ENCODE measurements at places on chromosomes 4 and X. TPM values are rescaled to one million over a fixed set of nuclear protein-coding genes. Genes with fewer than 3 reads are reported as not detected.
A peak's percentile ranks its signal among the peaks of the same experiment; 100 is the strongest.

DNA sequence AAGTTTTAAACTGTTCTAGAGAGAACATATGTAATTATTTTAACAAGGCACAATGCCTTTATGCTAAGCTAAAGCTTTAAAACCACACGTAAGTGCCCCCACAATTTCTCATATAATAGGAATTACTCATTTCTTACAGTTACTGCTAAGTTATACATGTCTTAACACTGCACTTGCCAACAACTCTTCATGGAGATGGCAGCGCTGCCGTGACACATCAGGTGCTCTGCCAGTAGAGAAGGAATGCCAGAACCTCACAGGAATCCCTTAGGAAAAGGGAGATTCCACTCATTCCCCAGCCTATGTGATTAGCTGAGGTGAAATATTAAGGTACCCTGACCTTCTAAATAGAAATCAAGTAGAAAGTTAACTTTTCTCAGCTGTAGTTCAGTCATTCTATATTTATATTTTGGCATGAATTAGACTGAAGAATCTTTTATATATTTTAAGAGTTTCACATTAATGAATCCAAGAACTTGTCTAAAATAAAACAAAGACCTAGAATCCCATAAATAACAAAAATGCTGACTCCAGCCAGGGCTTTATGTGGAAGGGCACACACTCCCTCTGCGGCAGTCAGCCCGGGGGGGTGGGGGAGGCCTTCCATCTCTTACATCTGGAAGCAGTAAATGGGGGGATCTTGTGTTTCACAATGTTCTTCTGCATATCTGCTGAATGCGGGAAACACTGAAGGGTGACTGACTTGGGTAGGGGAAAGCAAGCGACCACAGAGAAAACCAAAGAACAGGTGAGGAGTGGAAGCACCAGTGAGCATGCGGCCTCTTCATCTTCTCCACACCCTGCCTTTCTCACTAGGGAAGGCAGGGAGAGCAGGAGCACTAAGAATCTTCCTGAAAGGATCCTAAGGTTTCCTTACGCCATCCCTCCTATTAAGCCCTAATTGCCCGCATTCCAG lies 23.7 kb downstream of the ACSL1 start:
- no peak for DNase-seq

GRCh38 chrX:68419975-68420374 lies 13.3 kb downstream of the OPHN1 start:
- DNase-seq = no peak

DNA sequence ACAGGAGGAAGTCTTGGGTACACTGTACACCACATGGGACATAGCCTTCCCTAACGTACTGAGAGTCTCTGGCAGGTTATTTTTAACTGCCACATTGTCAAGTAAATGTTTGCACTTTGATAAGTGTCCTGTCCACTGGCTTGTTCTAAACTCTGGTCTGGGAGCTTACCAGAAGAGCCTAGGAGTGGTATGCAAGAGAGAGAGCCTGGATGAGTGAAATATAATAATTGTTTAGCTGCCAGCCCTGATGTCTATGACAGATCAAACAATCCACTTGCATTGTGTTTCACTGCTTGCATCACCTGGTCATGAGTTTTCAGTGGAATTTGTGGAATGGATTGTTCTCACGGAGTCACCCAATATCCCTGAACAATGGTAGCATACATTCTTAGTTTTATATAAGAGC lies 91.6 kb downstream of the SHROOM3 start:
- no peak for DNase-seq

- peak; percentile 11 for DNase-seq
Observed at GRCh38 chr4:21469438-21470300, 478.9 kb downstream of the KCNIP4 start.

DNA sequence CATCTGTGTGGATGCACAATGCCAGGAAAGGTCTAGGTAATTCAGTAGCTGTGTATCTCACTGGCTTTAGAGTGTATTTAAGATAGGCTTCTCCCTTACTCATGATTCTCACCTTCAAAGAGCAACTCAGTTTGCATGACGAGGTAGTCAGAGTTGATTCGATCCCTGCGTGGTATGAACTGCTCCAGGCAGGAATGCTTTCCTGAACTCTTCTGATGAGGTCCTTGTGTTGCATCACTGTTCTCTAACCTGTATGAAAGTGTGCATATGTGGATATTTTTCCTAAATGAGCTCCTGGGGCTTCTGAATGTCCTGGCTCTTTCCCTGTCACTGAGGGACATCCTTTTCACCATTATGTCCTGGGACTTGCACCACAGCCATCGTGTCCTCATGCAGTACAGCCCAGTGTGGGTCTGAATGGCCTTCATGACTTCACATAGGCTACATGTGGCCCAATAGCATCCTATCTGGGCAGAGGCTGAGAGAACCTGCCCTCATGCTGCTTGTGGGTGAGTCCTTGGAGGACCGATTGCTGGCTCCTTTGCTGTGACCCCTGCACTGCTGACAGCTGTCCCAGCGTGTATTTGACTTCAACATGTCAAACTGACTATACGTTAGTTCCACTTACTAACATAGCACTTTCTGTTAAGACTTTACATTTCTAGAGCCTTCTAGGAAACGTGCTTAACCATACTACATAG lies 65.3 kb upstream of the WDR1 start:
- no peak for DNase-seq

- peak; percentile 36 for DNase-seq
Observed at GRCh38 chrX:15468036-15468435, 25.1 kb downstream of the PIR start.

Gene NKX3-2
- under 0.01 TPM for total RNA-seq
